ENCODE measurements at places on chromosomes 1 and 21.

- peak; percentile 32 for DNase-seq
Observed at GRCh38 chr1:196148367-196148970, 459.8 kb downstream of the KCNT2 start.

DNA sequence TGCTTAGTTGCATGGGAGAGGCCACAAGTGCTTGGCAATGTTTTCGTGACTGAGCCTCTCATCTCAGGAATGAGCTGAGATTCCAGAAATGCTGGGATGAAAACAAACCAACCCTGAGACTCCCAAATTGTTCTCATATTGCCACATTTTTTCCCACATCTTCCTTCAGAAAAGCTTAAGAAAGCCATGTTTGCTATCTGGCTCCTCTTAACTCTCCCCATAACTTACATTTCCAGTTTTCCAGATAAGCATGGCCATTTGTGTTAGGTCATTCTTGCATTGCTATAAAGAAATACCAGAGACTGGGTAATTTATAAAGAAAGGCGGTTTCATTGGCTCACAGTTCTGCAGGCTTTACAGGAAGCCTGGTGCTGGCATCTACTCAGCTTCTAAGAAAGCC is 17.2 kb downstream of the DSCAM start:
- DNase-seq = no peak

GRCh38 chr1:232547938-232548484 is 81.9 kb downstream of the SIPA1L2 start:
- no peak for DNase-seq

- no peak for DNase-seq
Observed at GRCh38 chr1:92572520-92572919, 85.8 kb upstream of the GFI1 start.

DNA sequence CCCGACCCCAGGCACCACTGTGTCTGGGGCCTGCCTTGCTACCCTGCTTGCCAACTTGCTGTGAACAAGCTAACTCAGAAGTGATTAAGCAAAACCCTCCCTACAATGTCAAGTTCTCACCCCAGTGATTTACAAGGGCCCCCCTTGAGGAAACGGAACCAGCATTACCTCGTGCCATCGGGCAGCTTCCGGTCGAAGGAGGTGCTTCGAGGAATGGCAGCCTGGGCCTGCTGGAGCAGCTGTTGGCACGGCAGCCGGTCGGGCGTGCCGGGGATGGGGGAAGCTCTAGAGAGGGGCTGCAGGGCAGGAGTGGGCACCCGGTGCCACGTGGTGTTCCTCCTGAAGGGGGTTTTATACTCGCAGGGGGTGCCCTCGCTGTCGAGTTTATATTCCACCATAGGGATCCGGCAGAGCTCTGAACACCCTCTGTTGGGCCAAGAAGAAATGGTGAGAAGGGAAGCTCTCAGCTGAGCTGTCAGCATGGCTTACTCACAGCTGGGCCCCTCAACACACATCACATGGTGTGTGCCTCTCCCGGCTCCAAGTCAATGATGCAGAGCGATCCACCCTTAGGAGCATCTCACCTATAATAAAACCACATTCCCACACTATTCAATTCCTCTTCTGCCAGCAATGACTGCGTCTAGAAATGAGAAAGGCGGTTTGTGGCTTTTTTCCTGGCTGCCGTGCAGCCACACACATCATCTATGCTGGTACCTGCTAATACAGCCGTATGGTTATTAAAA is 184.4 kb downstream of the SIPA1L2 start:
- DNase-seq = no peak

DNA sequence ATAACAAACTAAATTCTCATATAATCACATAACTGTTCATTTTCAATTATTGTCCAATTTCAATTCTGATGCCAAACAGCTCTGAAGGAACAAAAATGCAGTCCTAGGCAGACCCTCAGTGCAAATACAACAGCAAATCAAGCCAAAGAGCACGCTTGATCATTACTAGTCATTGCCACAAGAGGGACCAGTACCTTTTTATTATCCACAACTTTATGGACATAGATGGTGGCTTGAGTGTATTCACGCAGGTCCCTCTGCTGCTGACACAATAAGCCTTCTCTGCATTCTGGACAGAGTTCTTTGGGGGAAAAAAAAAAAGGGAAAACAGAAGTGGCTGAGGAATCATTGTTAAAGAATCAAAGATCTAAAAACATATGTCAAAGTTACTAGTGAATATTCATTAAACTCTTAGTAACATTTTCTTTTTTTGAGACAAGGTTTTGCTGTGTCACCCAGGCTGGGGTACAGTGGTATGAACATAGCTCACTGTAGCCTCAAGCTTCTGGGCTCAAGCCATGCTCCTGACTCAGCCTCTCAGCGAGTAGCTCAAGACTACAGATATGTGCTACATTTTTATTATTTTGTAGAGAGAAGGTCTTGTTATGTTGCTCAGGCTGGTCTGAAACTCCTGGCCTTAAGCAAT is 34.3 kb upstream of the RAP1GAP start:
- DNase-seq = no peak

DNA sequence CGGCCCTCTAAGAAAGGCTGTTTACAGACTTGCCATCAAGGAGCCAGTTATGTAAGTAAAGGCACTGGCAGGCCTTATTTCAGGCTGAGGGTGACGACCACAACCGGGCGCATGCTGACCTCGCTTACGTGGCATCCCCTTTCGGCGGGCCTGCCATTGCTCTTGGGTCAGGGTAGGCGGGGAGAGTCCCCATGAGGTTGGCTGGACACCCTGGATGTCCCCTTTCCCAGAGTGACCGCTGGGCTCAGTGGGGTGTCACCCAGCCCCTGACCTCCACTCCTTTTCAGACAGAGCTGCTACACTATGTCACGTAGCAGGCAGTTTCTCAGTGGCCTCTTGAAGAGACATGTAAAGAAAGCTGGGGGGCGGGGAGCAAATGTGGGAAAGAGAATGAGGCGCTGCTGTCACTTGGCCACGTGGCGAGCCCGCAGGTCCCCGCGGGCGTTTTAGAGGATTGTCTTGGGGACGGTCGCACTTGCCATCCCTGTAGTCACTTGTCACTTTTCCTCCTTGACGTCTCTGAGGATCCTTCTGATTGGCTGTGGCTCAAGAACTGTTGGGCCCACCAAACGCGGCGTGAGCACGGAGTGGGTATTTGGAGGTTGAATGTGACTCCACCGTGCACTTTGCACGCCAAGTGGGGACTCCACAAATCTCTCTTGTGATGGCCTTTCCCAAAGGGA is 42.2 kb downstream of the SLC37A1 start:
- no peak for DNase-seq

DNA sequence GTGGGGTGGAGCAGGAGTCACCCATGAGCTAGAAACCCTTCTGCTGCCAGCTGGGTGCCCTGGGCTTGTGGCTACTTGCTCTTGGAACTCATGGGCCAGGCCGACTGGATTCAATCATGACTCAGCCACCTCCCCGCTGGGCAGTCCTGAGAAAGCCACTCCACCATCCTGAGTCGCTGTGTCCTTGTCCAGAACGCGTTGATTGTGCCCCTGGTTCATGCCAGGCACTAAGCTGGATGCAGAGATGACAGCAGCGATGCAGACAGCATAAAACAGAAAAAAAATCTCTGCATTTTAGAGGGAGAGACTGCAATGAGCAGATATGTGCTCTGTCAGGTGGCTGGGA is 10.6 kb downstream of the PADI1 start:
- DNase-seq = no peak

- no peak for DNase-seq
Observed at GRCh38 chr1:34709547-34709946, 45.3 kb upstream of the GJB5 start.

DNA sequence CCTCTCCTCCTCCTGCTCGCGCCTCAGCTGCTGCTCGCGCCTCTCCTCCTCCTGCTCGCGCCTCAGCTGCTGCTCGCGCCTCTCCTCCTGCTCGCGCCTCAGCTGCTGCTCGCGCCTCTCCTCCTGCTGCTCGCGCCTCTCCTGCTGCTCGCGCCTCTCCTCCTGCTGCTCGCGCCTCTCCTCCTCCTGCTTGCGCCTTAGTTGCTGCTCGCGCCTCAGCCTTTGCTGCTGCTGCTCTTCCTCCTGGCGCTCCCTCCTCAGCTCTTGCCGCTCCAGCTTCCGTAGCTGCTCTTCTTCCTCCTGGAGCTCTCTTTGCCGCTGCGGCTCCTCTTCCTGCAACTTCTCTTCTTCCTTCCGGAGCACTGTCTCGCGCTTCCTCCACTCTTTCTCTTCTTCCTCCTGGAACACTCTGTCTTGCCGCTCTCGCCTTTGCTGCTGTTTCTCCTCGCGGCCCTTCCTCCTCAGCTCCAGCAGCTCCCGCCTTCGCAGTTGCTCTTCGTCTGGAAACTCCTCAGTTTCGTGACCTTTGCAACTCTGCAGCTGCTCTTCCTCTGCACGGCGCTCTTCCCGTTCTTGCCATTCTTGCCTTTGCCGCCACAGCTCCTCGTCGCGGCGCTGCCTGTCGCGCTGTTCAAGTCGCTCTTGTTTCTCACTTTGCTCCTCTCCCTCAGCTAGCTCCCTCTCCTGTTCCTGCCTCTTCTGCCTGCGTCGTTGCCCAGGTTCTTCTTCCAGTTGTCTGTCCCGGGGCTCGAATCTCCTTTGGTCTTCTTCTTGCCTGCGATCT is 3.0 kb downstream of the TCHH start:
- DNase-seq = no peak

GRCh38 chr1:169886422-169886821 is 7.3 kb downstream of the SCYL3 start:
- DNase-seq = no peak

DNA sequence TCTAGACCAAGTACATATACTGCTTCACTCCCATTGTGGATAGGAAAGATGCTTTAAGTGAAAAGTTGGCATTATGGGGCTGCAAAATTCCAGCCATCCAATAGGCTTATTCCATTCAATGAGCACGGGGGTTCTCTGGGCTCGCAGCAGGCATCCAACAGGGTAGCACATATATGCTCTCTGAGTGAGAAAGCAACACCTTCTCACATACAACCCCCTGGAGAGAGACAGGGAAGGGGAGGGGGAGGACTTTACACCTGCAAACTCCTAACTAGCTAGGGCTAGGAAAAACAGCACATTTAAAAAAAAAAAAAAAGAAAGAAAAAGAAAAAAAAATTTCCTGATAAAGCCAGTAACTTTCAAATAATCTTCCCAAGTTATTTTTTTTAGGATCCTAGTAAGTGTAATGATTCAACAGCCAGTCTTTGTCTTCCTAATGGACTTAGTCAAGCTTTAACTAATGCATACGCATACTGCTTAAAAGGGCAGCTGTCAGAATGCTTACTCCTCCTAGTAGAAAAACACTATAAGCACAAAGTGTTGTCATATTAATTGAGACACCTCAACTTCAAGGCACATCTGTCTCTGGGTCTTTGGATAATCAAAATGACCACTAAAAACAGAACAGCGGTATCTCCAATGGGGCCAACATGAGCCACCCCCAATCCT is 18.7 kb downstream of the PSMB2 start:
- DNase-seq = no peak

DNA sequence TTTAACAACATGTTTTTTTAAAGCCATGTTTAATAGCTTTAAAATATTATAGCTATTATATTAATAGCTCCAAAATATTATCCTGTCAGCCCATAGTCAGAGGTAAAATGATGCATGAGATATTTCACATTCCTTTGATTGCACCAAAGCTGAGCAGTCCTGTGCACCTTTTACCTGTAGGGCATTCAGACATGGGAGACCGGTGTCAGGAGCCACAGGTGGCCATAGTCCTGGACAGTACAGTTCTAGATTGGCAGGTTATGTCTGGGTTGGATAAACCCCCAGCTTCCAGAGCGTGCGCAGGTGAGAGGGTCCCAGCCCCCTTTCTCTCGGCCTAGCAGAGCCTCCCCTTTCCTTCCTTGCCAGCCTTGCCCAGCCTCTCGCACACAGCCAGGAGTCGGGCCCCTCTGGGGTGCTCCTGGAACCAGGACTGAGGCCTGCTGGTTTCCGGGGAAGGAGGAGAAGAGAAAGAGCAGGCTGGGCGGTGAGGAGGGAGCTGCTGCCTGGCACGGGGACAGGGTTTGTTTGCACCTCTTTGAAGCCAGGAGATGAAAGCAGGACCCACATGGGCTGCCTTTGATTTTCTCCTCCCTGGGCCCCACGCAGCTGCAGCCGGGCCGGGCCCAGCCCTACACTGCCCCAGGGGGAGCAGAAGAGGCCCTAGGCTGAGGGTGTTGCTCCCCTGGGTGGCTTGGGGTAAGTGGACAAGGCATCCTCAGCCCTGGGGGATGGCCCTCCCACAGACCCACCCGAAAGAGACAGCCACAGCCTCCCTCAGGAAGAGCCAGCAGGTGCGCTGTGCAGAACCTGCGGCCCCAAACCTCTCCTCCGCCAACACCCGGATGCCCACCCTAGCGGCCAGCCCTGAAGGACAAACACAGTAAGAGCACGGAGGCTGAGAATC is 75.2 kb upstream of the TARDBP start:
- no peak for DNase-seq

DNA sequence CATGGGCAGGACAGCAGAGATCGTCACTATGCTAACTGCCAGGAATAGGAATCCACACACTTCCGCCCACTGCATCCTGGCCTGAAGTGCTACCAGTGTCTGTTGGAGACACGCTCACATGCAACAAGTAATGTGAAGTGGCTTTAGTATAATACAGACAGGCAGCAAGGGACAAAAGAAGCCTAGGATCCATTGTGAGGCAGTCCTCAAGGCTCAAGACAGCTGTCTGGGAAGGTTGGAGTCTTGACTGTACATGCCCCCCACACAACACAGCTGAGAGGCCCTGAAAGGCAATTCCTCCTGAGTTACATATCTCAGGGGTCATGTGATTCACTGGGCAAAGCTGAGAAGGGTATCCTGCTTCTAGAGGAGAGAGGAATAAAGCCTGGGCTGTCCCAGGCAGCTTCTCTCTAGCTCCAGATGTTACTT is 39.9 kb upstream of the CD1D start:
- DNase-seq = no peak

- no peak for DNase-seq
Observed at GRCh38 chr1:3323021-3323795, 131.3 kb upstream of the ARHGEF16 start.

DNA sequence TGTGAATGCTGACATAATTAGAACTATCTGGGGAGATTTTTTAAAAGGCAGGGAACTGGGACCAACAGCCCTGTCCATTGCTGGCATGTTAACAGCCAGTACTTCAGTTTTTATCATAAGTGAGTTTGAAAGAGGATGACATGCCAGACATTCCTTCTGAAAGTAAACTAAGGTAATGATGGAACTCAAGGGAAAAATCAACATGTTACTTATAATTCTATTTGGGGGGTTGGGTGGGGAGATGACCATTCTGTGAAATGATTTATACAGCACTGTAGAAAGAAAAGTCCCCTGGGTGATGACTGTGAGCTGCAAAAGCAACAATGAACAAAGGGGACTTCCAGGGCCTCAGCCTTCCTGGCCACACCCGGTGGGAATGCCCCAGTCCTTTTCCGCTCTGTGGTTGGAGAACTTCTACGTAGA is 5.4 kb upstream of the LAMC2 start:
- peak; percentile 33 for DNase-seq
